A549 (cell line): ENCODE measurements at places on chromosomes 7 and 10. TPM values are rescaled to one million over a fixed set of nuclear protein-coding genes. Genes with fewer than 3 reads are reported as not detected.

The PIP gene
- polyA plus RNA-seq, result not detected in 3 replicates

The SPDYE6 gene
- polyA plus RNA-seq, result not detected in 3 replicates

The VWA2 gene
- not detected in 3 replicates for polyA plus RNA-seq

The HABP2 gene
- polyA plus RNA-seq, result 0.10 to 0.17 TPM (median 0.13 TPM) in 3 replicates

The AKR1C2 gene
- 5,292 to 5,660 TPM (median 5,410 TPM) in 3 replicates for polyA plus RNA-seq

The ASB10 gene
- polyA plus RNA-seq, result not detected in 3 replicates

The IGFBP1 gene
- 2.7 to 4.4 TPM (median 4.2 TPM) in 3 replicates for polyA plus RNA-seq

The IFIT1B gene
- not detected in 3 replicates for polyA plus RNA-seq

The UCMA gene
- polyA plus RNA-seq, result not detected in 3 replicates

The INHBA gene
- polyA plus RNA-seq, result 0.09 to 0.23 TPM (median 0.20 TPM) in 3 replicates

- no peak for DNase-seq
Observed at GRCh38 chr7:2060701-2061100, 172.0 kb downstream of the MAD1L1 start.

- no peak for DNase-seq
Observed at GRCh38 chr7:14303536-14303935, 314.1 kb upstream of the ETV1 start.

DNA sequence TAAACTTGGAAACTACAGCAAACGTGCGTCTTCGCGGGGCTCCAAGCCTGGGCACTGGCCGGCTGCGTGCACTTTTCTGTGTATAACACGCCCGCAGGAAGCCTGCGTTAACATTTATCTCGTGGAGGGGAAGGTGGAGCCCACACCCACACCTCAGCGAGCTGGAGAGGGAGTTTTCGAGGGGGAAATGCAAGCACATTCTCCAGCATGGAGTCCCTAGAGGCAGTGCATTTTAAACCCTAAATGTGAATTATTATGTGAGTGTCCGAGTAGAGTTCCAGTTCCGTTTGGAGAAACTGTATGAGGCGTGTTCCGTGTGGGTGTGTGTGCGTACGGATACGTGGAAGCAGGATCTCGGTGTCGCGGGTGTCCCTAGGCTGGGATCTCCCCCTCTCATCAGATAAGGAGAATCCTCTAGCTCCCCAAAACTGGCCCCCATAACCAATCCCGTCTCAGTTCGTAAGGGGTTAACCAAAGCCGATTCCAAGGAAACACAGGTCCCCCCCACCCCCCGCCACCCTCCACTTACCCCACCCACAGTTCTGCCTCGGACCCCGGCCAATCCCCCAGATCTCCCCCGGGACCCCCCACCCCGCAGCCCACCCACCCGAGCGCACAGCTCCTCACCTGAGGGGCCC lies 403 bp downstream of the CDK6 start:
- DNase-seq, result peak; percentile 12

DNA sequence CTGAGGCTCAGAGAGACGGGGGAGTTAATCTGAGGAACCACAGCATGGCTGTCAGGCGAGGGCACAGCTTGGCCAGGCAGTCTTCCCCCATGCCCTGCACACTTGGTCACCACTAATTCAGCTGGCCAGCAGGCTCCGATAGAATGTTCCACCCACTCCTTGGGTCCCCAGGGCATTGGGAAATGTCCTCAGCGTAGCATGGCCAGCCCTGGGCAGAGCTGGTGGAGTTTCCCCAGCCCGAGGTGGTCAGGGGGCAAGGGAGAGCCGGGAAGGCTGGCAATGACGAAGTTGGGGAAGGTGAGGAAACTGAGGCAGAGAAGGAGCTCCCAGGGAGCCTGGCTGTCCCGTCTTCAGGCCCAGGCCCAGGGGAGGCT lies 12.1 kb upstream of the GRIFIN start:
- no peak for DNase-seq

- no peak for DNase-seq
Observed at GRCh38 chr10:70512149-70512639, 33.6 kb downstream of the PALD1 start.

DNA sequence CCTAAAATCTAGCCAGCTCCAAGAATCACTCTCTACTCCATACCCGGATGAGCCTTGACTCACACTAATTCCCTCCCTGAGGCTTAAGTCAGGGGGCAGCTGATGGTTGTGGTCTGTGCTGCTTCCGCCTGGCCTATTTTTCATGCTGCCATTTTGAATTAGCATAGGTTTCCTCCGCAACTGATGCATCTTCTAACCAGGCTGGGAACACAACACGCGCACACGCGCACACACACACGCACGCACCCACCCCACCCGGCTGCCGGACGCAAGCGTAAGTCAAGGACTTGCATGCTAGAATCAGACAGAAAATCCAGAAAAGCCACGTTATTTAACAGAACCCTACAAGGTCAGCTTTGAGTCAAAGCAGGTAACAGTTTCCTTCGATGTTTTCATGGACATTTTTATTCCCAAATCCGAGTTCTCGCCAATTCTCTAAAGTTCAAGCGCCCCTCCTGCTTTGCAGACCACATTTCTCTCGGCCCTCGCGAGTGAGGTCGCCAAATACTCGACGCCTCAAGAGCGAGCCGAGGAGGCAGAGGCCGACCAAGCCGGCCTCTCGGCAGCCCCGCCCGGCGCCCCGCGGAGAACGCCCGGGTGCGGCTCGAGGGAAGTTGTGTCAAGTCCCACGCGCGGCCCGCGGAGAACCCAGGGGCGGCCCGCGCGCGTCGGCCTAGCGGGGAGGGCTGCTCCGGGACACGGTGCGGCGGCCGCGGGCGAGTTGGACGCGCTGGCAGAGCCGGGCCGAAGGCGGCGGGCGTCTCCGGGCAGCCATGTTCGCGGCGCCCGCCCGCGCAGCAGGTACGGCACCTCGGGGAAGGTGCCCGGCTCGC lies 961 bp downstream of the SCRN1 start:
- peak; percentile 84 for DNase-seq

DNA sequence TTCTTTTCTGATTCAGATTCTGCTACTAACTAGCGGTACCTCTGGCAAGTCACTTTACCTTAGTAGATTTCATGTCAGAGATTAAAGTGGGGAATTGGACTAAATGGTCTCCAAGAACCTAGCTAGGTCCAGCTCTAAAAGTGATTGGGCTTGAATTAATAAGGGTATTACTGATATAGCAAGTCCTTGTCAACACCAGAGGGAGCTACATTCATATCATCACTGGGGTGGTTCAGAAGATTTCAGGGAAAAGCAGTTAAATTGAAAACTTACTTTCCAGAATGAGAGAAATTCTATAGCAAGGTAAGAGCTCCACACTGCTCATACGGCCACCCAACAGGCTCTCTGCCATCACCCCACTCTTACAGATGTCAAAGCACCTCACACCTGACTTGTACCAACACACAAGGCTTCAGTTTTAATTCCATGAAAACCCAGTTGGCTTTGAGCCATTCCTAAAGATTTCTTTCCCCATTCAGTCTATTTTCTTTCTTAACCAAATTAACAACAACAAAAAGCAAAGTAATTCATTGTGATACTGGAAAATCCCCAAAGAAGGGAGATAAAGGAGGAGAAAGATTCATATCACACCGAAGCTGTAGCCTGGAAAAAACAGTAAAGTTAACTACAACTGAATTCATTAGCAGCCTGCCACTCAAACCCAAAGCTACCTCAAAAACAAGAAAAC lies 38.0 kb upstream of the SPOCK2 start:
- peak; percentile 58 for DNase-seq

DNA sequence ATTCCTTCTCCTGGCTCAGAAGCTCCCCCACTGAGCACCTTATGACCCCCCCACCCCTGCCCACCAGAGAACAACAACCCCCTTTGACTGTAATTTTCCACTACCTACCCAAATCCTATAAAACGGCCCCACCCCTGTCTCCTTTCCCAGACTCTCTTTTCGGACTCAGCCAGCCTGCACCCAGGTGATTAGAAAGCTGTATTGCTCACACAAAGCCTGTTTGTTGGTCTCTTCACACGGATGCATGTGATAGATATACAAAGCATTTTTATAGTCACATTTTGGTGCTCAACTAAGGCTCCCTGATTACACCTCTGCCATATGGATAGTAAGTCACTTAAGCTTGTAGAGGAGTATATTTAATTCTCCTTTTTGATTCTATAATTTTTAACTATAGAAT lies 985.8 kb downstream of the REEP3 start:
- DNase-seq, result no peak

DNA sequence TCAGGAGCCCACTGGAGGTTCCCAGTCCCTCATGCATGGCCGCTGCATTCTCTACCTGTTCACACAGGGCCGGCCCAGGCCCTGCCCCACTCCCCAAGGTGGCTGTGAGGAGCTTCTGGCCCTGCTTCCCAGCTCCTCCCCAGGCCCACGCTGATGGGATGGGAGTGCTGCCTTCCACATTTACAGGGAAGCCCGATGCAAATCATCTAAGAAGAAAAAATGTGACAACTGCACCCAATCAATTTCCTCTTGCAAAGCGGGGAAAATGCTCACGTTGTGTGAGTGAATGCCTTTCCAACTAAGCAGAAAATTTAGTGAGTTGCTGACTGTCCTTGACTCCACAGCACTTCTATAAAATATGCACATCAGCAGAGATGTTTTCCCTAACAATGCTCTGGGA lies 485.8 kb upstream of the MGMT start:
- no peak for DNase-seq

DNA sequence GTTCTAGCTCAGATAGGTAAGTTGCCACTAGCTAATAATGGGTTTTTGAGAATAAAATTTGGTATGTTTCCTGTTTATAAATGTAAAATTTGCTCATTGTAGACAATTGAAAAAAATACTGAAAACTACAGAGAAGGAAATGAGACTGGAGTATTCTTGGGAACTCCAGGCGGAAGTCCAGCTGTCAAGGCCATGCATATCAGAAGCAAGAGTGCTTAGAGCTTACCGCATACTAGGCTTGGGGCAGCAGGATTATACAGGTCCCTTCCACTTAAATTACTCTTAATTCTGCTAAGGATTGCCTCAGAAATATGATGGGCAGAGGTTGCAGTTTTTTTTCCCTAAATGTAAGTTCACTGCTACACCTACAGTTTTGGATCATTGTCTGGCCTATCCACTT lies 26.6 kb downstream of the UMAD1 start:
- no peak for DNase-seq

GRCh38 chr10:48447356-48448215 lies 141.1 kb downstream of the MAPK8 start:
- no peak for DNase-seq

GRCh38 chr7:19116121-19117090 lies 1.0 kb downstream of the TWIST1 start:
- DNase-seq, result peak; percentile 25

DNA sequence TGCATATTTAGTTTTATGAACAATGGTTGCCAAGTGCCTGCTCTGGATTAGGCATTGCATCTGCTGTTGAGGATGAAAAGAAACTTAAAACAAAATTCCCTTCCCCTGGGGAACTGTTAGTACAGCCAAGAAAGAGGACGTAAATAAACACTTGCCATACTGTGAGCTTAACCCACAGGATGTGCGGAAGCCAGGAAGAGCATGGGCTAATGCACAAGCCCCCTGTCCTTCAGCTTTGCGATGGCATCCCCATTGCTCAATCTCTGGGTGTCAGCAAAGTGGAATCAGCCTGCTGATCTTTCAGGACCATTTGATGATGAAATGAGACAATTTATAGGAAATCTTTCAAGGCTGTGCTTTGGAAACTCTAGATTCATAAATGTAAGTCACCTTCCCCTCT lies 399.9 kb upstream of the IGFBP3 start:
- no peak for DNase-seq

GRCh38 chr7:12211711-12212485 lies 804 bp downstream of the TMEM106B start:
- DNase-seq, result peak; percentile 6

GRCh38 chr10:114748241-114748640 lies 73.3 kb upstream of the FHIP2A start:
- no peak for DNase-seq

- DNase-seq, result no peak
Observed at GRCh38 chr7:28046035-28046434, 134.6 kb downstream of the JAZF1 start.

DNA sequence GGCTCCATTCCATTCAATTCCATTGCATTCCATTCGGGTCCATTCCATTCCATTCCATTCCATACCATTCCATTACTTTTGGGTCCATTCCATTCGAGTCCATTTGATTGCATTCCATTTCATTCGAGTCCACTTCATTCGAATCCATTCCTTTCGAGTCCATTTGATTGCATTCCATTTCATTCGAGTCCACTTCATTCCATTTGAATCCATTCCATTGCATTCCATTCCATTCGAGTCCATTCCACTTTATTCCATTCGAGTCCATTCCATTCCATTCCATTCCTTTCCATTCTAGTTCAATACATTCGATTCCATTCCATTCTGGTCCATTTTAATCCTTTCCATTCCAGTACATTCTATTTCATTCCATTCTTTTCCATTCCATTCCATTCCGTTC lies 334.0 kb downstream of the ZNF33B start:
- no peak for DNase-seq
